ENCODE measurements at places on chromosomes 1 and 21. TPM values are rescaled to one million over a fixed set of nuclear protein-coding genes. Genes with fewer than 3 reads are reported as not detected.

The ASB17 gene
- not detected for total RNA-seq

The C1orf116 gene
- 222 TPM for total RNA-seq

The TDRD5 gene
- total RNA-seq, result not detected

The CSF1 gene
- 19.9 TPM for total RNA-seq

The LMX1A gene
- total RNA-seq, result not detected

The OR6F1 gene
- total RNA-seq, result not detected

The VWA5B1 gene
- 0.77 TPM for total RNA-seq

The TTC39A gene
- 36.7 TPM for total RNA-seq

The TBX15 gene
- total RNA-seq, result 0.83 TPM

The MROH9 gene
- total RNA-seq, result 0.34 TPM
